NCI-H446 (cell line): ENCODE measurements at places on chromosomes 7 and 10.

DNA sequence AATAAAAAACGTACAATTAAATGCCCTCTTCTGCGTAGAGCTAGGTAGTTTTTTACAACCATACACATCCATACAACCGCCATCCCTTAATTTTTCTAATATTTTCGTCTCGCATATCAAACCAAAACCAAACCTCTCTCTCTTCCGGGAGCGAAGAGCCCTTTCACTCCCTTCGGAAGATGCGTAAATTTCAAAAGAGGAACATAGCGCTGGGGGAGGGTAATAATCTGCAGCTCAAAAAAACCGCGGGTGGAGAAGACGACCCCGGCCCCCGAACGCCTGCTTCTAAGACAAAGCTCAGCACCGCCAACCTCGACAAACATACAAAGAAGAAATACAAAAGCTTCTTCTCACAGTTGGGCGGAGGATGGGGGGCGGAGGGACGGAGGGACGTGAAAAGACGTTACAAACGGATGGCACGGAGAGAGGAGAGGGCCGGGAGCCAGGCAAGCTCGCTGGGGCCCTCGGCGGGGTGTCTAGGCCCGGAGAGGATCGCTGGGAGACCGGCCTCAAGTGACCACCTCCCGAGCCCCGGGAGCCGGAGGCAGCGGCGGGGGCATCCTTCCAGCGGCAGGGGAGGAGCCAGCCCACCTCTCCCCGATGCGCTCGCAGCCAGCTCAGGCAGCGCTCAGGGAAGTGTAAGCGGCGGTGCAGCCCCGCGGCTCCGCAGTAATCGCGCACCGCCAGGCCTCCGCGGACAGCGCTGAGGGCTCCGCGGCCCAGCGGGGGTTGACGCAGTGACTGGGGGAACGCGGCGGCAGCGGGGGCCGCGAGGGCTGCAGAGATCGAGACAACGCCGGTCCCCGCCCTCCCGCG, 851 bp downstream of the MKRN1 start:
- DNase-seq: no peak

DNA sequence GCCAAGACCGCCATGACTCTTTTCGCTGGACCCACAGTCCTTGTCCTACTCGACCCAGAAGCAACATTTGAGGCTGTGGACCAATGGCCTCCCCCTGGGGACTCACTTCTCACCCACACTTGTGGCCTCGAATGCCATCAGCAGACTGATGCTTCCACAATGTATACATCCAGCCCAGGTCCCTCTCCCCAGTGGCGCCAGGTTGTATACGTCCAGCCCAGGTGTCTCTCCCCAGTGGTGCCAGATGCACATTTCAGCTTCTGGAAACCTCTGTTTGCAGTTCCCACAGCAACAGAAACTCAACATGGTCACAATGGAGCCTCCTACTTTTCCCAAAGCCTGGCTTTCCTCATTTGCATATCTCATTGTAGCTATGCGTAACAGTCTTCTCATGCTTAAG, 210.5 kb upstream of the RNF32 start:
- no peak for DNase-seq

DNA sequence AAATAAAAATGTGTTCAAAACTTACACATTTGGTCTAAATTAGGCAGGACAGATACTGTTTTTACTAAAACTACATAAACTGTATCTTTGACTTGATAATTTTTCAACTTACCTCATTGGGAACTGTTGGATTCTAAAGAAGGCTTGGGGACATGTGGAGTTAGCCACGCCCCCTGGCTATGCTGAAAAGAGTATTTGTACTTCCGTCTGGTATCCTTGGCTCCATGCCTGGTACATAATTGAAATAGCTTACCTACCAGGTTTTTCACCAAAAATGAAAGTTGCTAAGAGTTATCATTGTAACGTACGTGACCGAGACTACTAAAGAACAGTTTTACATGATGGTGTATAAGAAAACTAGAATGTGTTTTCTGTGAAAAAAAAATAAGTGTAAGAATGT, 604.8 kb upstream of the IGFBP3 start:
- DNase-seq: no peak

DNA sequence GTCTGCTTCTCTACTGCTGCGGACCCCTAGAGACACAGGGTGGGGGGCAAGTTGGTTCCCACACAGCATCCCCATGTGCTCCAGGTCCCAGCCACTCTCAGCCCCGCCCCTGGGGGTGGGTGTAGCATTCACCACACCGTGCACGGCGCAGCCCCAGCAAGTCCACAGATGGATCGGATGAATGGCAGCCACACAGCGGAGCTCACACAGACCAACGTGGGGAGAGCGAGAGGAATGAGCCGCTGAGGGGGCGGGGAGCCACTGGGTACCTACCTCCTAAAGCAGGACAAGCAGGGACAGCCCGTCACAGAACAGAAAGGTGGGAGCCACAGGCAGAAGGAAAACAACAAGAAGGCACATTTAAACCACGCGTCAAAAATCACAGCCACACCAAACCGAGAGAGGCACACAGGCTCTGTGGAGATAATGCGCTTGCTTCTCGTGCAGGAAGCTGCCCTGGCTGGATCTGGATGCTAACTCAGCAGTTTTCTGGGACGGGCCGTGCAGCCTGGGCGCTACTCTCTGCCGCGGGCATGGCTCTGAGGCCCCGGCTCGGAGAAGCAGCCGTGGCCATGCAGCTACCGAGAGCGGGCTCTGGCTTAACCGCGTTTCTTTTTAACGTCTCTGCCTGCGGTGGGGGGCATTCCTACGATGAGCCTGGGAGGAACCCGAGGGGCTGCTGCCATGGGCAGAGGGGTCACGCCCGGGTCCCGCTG, 102.5 kb downstream of the CYTH3 start:
- no peak for DNase-seq

DNA sequence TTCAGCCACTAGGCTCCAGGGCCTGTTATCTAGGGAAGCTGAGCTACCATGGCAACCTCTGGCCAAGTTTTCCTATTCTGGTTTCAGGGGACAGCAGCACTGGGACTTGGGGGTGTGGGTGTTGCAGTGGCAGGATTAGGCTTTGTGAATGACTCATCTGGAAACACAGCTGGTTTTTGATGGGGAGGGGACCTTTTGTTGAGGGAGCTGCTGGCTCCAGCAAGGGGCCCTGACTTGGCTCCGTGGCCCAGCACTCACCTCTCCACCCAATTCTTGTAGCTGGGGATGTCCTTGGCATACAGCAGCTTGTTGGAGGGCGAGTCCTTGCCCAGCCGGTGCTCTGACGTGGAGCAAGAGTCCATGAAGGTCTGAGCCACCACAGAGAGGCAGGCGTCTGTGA, 435.9 kb downstream of the PLXNA4 start:
- no peak for DNase-seq

DNA sequence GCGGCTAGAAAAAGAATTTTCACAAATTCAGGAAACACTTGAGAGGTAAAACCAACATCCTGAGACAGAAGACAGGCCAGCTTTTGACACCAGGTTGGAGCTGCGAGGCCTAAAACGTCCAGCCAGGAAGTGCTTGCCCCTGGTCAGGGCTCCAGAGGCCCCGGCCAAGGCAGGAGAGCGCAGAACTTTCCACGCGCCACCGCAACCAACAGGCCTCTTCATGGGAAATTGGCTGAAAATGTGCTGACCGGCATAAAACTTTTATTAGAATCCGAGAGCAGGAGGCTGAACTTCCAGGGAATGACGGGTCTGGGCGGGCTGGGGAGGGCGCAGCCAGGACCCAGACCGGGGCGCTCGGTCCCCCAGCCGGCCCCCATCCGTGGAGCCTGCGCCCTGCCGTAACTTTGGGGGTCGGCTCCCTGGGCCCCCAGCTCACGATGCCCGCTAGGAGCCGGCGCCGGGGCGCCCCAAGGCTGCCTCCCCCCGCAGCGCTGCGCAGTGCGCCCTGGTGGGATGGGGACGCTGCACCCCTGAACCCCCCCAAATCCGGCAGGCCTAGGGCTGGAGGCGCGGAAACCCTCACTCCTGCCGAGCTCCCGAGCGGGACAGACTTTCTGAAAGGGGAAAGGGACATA, 414.0 kb upstream of the MKI67 start:
- DNase-seq: no peak

DNA sequence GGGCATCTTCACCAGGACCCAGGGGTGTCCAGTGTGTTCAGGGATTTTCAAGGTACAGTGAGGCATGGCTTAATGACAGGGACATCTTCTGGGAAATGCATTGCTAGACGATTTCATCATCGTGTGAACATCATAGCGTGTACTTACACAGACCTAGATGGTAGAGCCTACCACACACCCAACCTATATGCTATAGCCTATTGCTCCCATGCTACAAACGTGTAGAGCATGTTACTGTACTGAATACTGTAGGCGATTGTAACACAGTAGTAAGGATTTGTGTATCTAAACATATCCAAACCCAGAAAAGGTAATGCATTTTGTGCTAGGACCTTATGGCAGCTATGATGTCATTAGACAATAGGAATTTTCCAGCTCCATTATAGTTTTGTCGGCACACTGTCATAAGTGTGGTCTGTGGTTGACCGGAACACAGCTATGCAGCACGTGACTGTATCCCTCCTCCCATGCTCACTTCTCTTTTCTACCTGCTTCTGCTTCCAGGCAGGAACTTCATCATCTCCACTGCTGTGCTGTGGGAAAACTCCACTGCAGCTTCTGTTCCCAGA, 416.2 kb upstream of the NFE2L3 start:
- no peak for DNase-seq

- DNase-seq: no peak
Observed at GRCh38 chr10:70090013-70090412, 37.4 kb downstream of the MACROH2A2 start.

GRCh38 chr10:125868372-125868975, 12.6 kb downstream of the DHX32 start:
- no peak for DNase-seq

DNA sequence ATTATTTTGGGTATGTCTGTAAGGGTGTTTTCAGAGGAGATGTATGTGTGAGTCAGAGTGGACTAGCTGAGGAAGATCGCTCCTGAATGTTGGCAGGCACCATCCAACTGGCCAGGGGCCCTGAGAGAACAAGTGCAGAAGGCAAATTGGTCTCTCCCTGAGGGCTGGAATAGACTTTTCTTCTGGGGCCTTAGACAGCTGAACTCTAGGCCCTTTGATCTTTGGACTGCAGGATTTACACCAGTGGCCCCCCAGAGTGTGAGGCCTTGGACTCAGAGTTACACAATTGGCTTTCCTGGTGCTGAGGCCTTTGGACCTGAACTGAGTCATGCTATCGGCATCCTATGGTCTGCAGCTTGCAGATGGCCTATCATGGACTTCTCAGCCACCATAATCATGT, 217.2 kb downstream of the REEP3 start:
- peak; percentile 61 for DNase-seq

- no peak for DNase-seq
Observed at GRCh38 chr10:27192284-27192683, 37.1 kb downstream of the MASTL start.

GRCh38 chr10:77240041-77240652, 397.5 kb downstream of the KCNMA1 start:
- DNase-seq: no peak

DNA sequence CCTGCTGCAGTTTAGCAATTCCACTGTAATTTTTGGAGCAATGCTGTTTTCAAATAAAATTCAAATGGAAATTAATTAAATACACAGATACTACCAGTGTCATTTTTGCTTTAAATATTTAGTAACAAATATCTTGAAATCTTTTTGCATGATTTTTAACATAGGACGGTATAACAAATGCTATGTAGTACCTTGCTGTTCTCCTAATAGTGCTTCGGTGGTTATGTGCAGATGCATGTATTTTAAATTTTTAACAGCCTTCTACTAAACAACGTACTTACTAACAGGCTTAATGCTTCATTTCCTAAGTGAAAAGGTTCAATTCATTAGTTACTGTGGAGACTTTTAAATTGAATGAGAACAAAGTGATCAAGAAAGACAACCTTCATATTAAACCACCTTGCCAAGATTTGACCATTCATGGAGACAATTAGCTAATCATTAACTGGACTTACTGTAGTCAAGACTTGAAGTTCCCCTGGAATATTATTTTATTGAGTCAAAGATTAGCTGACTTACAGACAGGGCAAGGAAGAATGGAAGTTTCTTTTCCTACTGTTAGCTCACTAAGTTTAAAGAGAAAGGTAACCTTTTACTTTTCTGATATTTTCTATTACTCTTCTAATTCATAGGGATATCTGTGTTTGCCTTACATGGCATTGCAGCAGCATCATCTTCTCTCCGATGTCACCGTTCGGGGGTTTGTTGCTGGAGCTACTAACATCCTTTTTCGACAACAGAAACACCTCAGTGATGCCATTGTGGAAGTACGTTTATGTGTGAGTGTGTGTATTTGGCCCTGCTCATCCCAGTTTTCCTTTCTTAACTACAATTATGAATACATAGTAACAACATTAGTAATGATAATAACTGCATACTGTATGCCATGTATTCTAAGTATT, 74.3 kb downstream of the AVL9 start:
- DNase-seq: no peak

GRCh38 chr7:56175771-56176170, 59.6 kb upstream of the NUPR2 start:
- no peak for DNase-seq

DNA sequence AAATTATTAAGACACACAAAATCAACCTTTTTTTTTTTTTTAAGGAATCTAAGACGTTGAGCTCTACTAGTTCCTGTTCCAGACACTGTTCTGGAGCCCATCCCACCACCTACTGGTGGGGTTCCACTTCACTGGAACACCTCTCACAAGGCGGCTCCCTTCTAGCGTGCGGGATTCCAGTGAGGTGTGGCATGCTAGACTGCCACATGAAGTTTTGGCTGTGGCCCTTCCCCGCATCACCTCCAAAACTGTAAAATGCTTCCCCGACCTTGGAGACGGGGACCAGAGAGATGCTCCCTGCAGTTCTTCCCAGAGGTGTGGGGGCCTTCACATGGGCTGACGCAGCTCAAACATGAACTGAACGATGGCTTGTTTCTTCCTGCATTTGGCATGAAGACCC, 12.6 kb downstream of the FAM53B start:
- no peak for DNase-seq

GRCh38 chr7:11256501-11256900, 282.8 kb downstream of the PHF14 start:
- no peak for DNase-seq

DNA sequence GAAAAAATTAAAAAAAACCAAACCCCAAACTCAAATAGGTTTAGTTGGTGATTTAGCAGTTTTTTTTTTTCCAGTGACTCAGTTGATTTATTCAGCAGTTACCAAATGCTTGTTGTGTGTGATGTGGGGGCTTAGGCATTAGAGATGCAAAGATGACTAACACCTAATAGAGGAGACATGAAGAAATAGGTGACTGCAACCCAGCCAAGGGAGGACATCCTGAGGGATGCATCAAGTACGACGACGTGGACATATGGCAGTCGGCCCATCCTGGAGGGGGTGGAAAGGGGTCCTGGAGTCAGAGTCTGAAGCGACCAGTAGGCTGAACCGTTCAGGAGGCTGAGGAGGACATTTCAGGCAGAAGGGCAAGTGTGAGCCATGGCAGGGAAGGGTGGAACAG, 35.5 kb downstream of the LRMDA start:
- no peak for DNase-seq
